ENCODE measurements at places on chromosomes 5 and 9. TPM values are rescaled to one million over a fixed set of nuclear protein-coding genes. Genes with fewer than 3 reads are reported as not detected.

DNA sequence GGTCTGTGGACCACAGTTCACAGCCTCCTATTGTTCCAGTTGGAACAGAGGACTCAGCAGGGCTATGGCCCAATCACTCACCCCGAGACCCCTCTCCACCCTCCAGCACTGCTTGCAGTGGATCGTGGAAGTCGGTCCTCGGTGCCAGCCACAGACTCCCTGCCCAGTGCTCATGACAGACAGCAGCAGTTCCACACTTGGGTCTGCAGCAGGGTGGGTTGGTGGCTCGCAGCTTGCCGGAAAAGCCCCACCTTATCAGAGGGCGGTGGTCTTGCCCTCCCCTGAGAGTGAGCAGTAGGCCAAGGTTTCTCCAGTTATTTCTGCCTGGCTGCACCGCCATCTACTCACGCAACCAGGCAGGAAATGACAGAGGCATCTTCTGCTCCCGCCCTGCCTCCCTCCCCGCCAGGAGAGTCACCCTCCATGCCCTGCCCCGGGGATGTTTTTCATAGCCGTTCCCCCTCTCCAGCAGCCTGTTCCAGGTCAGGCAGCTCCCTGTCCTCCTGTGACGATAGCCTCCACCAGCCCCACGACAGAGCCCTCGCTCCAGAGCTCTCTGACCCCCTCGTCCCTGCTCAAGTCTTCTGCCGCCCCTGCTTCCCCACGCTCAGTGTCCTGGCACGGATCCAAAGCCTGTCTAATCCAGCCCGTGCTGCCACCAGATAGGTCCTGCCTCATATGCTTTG, 34.5 kb downstream of the UNC5A start:
- DNase-seq = no peak

GRCh38 chr5:157578079-157578780, 2.7 kb upstream of the ADAM19 start:
- DNase-seq = no peak

GRCh38 chr5:88660947-88661805, 221.8 kb downstream of the MEF2C start:
- DNase-seq = peak; percentile 89

- DNase-seq = no peak
These were observed 2.2 kb downstream of the PBX3 start for GRCh38 chr9:125749287-125749935.

GRCh38 chr5:96247097-96247701, 185.8 kb downstream of the PCSK1 start:
- peak; percentile 38 for DNase-seq

DNA sequence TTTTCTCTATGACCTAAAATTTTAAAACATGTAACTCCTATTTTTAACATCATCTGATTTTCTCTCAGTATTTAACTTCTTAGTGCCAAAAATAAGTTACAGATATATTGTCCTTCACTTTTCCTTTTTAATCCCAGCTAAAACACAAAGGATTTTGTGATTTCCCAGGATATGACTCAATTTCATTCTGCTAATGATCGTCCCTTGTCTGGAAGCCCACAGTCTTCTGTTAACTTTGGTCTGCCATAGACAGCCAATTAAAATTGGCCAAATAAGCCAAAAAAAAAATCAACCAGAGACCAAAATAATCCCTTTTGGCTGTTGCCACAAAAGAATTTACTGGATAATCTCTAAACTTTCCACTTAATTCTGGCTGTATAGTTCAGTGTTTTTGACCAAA, 124.5 kb upstream of the FST start:
- no peak for DNase-seq

- DNase-seq = no peak
These were observed 13.5 kb downstream of the STX17 start for GRCh38 chr9:99919930-99920329.

Gene NELFB
- polyA plus RNA-seq = 79.7 TPM

DNA sequence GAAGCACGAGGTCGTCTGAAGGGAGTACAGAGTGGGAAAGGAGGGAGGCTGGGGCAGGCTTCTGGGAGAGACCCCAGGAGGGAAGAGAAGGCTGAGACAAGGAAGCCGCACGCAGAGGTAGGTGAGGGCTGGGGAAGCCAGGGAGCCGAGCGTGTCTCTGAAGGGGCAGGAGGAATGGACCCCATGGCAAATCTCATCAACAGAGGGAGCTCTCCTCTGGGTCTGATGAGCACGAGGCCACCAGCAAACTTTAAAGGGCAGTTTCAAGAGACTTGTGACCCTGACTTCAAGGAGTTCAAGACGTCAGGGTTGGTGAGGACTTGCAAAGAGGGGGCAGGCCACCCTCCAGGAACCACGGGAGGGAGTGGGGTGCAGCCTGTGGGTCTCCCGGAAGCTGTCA, 326.2 kb upstream of the IRX2 start:
- no peak for DNase-seq

DNA sequence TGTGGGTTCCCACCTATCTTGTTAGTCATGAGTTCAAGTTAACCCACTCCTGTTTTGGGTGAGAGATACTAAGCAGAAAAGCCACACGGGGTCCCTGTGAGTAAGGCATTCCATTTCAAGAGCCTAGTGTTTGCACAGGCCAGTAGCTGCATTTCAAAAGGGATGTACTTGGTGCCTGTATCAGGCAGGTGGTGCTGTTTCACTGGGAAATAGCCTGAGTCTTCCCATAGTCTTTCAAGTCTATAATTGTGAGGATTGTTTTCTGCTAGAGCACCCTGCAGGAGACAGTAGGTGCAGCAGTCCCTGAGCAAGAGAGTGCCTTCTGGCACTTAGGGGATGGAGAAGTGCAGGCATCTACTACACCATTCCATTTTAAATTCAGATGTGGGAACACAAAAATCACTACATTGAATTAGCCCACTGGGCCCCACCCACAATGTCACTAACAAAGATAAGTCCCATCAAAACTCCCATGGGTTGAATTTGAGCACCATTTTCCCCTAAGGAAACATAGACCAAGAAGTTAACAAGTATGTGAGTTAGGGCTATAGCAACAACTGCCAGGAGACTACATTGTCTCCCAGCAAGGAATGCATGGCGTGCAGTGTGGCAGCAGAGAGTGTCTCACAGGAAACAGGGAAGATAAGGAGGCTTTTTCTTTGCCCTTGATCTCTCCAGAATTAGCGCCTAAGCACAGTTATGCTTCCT, 263.2 kb downstream of the COX7C start:
- peak; percentile 13 for DNase-seq

Gene GFPT2
- polyA plus RNA-seq = 17.4 TPM

DNA sequence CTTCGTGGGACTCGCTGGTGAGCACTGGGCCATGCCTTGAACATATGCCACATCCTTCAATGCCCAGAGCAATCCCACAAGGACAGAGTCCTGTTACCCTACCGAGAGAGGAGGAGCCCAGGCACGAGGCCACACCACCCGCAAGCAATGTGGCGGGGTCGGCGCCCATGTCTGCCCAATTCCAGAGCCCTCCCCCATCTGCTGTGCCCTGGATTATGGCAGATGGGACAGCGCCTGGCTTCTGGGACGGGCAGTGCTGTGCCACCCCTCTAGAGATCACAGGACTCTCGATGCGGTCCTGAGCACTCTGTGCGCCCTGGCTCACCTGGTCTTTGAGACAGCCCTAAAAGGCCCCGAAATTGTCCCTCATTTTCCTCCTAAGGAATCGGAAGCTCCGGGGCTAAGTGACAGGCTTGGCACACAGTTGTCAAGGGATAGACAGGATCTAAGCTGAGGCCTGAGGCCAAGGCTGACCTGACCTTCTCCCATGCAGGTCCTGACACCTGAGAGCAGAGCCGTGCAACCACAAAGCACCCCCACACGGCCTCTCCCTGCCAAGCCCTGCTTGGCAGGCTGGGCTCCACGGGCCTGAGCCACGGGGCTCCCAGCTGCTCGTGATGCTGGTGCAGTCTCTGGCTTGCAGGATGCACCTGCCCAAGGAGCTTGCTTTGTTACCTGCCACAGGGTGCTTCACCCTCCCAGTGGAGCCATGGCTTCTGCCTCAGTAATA, 48.8 kb downstream of the PRRT1B start:
- DNase-seq = no peak

DNA sequence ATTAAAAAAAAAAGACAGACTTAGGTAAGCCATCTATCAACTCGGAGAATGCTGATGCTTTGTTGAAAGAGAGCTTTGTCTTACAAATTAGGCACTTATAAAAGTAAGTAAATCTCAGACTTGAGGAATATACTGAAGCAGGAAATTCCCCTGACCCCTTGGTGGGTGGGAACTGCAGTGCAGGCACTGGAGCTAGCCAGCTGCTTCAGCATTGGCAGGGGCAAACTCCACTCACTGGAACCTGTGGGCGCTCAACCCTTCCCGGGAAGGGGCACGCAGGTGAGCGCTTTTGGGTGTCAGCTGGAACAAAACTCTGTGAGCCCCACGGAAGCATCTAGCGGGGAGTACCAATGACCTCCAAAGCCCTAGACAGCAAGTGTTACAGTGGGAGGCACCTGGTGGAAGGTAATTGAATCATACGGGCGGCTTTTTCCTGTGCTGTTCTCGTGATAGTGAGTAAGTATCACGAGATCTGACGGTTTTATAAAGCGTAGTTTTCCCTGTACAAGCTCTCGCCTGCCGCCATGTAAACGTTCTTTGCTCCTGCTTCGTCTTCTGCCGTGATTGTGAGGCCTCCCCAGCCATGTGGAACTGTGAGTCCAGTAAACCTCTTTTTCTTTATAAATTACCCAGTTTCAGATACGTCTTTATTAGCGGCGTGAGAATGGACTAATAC, 628.0 kb upstream of the CDH18 start:
- DNase-seq = no peak

Gene ANKRD34B
- 2.8 TPM for polyA plus RNA-seq

Gene HACD4
- polyA plus RNA-seq = 1.6 TPM

Gene VPS13A
- 16.6 TPM for polyA plus RNA-seq

- DNase-seq = no peak
These were observed 11.6 kb upstream of the FBP1 start for GRCh38 chr9:94650949-94651348.

GRCh38 chr5:40584054-40584453, 95.7 kb upstream of the PTGER4 start:
- no peak for DNase-seq

Gene TLX3
- 12.0 TPM for polyA plus RNA-seq

Gene CCL28
- 1.0 TPM for polyA plus RNA-seq

GRCh38 chr9:129166623-129167557, 11.2 kb downstream of the IER5L start:
- DNase-seq = no peak

Gene CD74
- polyA plus RNA-seq = 59.3 TPM

Gene ZFR
- polyA plus RNA-seq = 131 TPM

DNA sequence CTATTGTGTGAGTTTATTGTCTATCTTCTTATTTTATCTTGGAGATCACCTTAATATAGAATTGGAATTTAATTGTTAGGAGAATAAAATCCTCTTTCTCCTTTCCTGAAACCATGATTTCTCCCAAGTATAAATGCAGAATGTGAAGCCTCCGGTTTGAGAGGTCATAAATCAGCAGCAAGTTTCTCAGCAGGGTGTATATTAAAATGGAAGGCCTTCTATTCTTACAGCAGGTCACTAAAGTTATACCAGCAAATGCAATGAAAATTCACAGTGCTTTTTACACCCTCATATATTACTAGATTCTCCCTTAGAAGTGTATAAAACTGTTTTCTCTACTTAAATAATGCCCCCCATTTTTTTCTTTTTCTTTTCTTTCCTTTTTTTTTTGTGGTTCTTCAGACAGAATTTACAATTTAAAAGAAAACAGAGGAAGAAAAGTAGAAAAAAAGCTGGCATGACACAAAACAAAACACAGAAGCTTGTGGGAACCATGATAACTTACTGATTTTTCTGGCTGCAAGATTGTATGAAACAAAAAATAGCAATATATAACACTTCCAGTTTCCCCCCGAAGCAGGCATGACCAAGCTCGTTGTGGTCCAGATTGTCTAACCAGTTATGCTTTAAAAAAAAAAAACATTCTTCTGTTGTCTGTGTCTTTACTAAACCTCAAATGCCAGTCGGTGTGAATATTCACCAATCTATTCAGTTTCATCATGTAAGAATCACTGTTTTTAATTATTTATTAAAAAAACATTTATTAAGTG, 211.2 kb downstream of the RAB3C start:
- DNase-seq = no peak

Gene HARS2
- polyA plus RNA-seq = 36.9 TPM

DNA sequence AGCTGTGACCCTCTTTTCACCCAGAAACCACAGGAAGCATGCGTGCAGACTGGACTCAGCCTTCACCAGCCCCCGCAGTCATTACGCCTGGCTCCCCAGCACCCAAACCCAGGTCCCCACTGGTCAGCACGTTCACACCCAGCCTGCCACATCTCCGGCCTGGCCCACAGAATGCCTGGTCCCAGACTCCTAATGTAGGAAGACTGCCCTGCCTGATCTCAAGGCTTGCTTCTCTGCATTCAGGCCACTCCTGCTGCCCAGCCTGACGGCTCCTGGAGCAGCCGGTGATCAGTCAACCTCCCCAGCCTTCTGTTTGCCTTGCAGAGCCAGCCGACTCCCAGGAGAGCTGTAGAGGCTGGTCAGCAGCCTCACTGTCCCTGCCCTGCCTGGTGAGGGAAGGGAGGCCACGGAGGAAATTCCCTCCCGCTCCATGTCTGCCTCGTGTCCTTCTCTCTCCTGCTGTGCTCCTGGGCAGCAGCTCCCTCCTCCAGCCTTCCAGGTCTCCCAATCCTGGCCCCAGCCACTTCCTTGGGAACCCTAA, 25.4 kb downstream of the ADAMTS2 start:
- DNase-seq = peak; percentile 65

Data from spinal cord (tissue), 10 donors.